NCI-H146 (cell line): ENCODE measurements at places on chromosomes 11 and 22.

- DNase-seq, result no peak
These were observed at the start of gene ACCSL for GRCh38 chr11:44047931-44048431. Gene ACCSL (plus strand): TSS chr11:44047981. CDS start chr11:44048037, 56 bp downstream.

GRCh38 chr11:26348776-26349175 is 16.8 kb downstream of the ANO3 start:
- no peak for DNase-seq

DNA sequence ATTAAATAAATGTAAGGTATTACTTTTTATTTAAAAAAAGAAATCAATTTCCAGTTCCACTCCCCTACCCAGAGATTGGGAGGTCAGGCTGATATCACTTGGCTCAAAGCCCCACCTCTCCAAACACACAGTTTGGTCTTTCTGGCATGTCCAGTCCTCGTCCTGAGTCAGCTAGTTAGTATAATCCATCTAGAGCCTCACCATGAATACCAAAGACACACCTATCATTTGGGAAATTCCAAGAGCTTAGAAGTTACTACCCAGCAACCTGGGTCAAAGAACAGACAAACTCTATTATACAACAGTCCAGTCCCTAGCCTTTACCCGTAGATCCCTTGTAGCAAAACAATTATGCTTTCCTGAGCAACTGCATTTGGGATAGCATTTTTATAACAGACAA is 9.4 kb downstream of the TREH start:
- DNase-seq, result no peak

GRCh38 chr22:25142102-25142501 is 57.6 kb upstream of the CRYBB3 start:
- no peak for DNase-seq

- DNase-seq, result no peak
These were observed 4.1 kb downstream of the LRRC32 start for GRCh38 chr11:76666408-76666807.

- DNase-seq, result no peak
These were observed 206.4 kb upstream of the E2F8 start for GRCh38 chr11:19447150-19447566.

GRCh38 chr22:20319041-20319744 is 667 bp downstream of the DGCR6L start:
- no peak for DNase-seq

DNA sequence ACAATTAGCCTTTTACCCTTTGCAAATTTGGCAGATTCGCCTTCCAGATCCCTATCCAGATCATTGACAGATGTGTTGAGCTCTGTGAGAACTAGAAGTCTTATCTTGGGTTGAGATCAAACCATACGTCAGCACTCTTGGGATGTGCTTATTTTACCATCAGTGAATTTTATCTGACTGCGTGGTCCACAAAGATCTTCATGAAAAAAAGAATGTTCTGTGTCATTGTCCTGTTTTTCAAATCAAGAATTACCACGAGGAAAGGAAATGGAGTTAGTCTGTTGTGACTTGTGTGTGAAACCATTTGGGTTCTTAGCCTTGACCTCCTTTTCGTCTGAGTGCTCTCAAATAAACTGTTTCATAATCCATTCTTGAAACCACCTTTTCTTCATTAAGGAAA is 86.2 kb upstream of the SORL1-AS1 start:
- DNase-seq, result no peak

GRCh38 chr11:36311926-36312595 is 16.0 kb downstream of the PRR5L start:
- no peak for DNase-seq

- DNase-seq, result no peak
These were observed 28.3 kb downstream of the MOV10L1 start for GRCh38 chr22:50118129-50118528.
